ENCODE measurements at places on chromosomes 7 and 10. TPM values are rescaled to one million over a fixed set of nuclear protein-coding genes. Genes with fewer than 3 reads are reported as not detected.

- no peak for DNase-seq
These were observed 35.3 kb upstream of the DPYSL4 start for GRCh38 chr10:132151286-132151950.

DNA sequence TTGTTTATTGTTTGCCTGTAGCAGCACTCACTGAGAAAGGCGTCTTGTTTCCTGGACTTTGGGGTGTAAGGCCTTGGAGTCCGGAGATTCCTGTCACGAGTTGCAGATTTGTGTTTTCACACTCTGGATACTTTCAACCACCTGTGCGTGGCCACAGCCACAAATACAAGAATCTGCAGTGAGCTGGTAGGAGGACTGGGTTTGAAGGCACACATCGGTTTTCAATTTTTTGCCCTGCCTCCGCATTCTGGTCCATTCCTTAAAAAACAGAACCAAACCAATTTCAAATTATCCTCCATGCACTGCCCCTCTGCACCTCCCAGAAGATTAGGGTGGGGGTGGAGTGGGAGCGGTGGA lies 619 bp downstream of the EXOC4 start:
- DNase-seq = no peak

- DNase-seq = no peak
These were observed 43.4 kb downstream of the GLRX3 start for GRCh38 chr10:130179640-130180039.

DNA sequence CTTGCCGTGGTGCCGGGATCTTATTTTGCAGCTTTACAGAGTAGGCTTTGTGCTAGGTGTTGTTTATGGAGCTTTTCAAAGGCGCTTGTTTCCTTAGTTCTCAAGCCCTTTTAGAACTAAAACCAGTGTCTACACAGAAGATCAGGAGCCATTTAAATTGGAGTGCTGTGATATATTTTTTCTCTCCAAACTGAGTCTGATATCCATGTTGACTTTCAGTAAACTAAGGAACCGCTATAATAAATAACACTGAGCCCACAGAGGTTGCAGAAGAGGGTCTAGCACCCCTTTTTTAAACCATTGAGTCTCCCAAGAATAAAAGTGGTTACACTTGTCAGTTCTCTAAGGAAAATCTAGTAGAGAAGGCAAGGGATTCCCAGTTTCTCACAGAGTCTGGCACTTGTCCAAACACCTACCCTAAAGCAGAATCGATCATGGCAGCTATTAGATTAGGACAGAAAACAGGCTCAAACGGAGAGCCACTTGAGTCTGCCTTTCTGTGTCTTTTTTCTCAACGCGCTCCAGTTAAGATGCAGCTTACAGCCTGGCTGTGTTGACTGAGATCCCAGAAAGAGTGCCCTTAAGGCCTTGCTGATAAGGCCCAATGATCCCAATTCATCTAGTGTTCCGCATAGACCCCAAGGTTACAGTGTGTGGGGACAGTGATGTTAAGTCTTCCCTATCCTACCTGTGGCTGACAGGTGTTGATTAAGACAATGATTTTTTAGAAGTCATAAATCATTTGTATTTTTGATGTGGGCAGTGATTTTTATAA lies 804 bp downstream of the TMEM106B start:
- DNase-seq = no peak

- no peak for DNase-seq
These were observed 199.2 kb downstream of the SLC25A13 start for GRCh38 chr7:96122746-96123145.

DNA sequence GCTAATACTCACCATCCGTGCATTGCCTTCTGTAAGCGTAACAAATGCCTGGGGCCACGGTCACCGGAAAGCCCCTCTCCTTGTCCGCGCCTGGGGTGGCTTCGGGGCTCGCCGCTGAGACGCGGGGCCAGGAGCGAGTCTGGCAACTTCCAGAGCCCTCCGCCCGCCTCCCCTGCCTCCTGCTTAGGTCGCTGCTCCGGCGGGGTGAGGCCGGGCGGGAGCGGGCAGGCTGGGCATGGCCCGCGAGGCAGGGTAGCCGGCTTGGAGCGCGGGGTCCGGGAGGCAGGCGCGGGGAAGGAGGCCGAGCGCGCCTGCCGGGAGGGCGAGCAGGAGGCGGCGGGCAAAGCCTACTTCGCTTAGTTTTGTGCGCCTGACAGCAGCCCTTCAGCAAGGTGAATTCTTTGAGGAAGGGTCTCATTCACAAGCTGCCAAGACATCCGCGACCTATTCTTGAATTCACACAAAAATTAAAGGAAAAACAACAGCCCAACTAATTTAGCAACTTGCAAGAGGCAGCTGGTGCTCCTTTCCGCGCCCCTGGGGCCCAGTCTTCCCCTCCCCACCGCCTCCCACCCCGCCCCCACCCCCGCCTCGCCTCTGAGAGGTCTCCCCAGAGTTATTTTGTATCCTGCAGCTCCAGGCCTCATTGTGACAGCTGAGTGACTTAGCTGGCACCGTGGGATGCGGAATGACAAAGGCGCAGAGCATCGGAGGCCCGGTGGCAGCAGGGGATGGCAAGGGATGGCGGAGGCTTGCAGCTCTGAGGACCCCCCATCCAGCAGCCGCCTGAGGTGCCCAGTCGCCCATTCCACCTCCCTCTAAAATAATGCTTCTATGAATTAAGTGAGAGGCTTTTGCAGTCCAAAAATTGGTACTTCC lies 12.8 kb upstream of the KAT6B start:
- no peak for DNase-seq

DNA sequence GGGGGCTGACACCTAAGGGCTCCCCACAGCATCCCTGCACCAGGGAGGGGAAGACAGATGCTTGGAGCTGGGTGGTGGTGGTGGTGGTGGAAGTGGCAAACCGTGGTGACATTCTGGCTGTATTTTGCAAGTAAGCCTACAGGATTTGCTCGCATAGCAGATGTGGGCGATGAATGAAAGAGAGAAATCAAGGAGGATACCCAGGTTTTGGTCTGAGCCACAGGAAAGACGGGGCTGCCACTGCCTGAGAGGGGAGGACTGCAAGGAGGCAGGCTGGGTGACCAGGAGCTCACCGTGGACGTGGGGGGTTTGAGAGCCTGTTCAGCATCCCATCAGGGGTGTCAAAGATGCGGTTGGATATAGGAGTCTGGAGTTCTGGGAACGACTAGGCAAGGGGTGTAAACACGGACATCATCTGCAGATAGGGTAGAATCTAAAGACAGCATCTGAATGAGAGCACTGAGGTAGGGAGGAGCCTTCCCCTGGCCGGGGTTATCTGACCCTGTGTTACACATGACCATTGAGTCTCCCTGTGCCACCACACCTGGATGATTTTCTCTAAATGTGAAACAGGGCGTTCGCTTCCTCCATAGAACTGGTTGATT lies 49.7 kb downstream of the TSPAN15 start:
- DNase-seq = no peak

GRCh38 chr7:155352076-155352752 lies 54.5 kb downstream of the INSIG1 start:
- no peak for DNase-seq

DNA sequence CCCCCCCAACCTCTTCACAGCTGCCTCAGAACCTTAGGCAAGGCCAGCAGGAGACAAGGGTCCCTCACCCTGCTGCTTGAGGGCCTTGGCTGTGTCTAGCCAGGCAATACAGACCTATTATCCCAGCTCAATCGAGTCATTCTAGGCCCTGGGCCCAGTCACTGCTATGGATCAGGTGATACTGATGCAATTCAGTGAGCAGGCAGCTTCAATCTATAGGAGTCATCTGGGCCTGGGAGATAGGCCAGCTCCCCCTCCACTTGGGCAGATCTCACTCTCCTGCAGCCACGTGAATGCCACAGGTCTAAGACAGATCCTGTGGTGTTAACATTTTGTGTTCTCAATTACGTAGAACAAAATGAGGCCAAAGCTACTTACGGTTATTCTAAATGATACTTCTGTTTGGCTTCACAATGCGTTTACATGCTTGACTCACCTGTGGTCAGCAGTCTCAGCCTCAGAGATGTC lies 68.0 kb upstream of the LRRC4 start:
- DNase-seq = no peak

DNA sequence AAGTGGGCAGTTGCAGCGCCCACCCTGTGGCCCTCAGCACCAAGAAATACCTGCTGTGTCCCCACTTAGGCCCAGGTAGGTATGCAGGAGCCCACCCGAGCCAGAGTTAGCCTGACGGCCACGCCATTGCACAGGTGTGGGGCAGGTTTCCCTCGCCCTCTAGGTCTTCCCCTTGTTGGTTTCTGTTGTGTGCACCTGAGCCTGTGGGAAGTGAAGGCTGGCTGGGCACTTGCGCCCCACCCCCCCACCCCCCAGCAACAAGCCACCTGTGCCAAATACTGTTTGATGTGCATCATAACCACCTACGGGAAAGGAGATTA lies at the start of gene CCDC201:
Gene CCDC201 (minus strand): TSS at position 48 of the 320 bp plus-strand sequence. CDS start 75 bp downstream, outside the sequence.
- DNase-seq = no peak

DNA sequence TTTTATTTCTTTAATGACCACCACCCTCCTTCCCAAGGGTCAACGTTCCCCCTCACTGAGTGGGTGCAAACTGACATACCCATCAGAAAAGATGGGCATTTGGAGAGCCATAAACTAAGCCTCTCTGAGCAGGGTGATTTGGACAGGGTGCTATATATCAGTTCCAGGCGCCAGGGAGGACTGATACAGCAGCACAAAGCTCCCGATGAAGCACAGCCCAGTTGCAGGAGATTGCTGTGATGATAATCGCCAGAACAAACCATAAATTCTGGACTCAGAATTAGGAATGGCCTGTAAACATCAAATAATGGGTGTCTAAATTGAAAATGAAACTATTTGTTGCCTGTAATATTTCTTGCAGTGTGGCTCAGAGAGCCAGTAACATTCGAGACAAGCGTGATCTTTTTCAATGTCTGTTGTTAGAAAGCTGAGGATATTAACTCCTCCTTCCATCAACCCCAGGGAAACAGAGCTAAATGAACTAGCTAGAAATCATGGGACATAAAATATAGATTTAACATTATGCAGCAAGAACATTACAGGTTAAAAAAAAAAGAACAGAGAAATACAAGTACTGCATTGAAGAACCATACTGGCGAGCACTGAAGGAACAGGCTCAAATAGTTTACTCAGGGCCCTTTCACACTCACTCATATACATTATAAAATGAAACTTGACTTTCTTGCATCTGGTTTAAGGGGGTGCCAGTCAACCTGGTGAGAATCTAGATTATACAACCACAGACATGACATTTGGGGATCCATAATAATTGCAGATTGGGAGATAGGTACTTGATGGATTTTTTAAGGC lies 137.5 kb upstream of the LRRTM3 start:
- DNase-seq = no peak

- DNase-seq = no peak
These were observed 188.8 kb downstream of the CALN1 start for GRCh38 chr7:72223351-72223750.

- DNase-seq = no peak
These were observed 146.8 kb downstream of the ADCY1 start for GRCh38 chr7:45720989-45721388.

GRCh38 chr10:88980247-88980646 lies 10.4 kb upstream of the FAS start:
- no peak for DNase-seq

GRCh38 chr7:129829737-129830631 lies 122.8 kb downstream of the UBE2H start:
- peak; percentile 52 for DNase-seq

DNA sequence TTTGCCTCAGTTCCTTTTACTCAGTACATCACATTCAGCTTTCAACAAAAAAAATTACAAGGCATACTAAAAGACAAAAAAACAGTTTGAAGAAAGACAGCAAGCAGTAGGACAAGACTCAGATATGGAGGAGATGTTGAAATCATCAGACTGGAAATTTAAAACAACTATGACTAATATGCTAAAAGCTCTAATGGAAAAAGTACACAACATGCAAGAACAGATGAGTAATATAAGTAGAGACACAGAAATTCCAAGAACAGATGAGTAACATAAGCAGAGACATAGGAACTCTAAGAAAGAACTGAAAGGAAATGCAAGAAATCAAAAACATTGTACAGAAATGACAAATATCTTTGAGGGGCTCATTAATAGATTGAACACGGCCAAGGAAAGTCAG lies 402.6 kb downstream of the NEBL start:
- DNase-seq = no peak

GRCh38 chr7:81298951-81299666 lies 380.3 kb upstream of the SEMA3C start:
- DNase-seq = no peak

GRCh38 chr10:37713642-37714041 lies 143.8 kb downstream of the ZNF248 start:
- DNase-seq = no peak

DNA sequence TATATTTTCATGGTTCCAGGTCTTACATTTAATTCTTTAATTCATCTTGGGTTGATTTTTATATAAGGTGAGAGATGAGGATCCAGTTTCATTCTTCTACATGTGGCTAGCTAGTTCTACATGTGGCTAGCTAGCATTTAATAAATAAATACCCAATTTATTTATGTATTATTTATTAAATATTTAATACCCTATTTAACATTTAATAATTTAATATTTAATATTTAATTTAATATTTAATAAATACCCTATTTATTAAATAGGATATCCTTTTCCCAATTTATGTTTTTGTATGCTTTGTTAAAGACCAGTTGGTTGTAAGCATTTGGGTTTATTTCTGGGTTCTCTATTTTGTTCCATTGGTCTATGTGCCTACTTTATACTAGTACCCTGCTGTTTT lies 111.0 kb upstream of the PCLO start:
- no peak for DNase-seq

DNA sequence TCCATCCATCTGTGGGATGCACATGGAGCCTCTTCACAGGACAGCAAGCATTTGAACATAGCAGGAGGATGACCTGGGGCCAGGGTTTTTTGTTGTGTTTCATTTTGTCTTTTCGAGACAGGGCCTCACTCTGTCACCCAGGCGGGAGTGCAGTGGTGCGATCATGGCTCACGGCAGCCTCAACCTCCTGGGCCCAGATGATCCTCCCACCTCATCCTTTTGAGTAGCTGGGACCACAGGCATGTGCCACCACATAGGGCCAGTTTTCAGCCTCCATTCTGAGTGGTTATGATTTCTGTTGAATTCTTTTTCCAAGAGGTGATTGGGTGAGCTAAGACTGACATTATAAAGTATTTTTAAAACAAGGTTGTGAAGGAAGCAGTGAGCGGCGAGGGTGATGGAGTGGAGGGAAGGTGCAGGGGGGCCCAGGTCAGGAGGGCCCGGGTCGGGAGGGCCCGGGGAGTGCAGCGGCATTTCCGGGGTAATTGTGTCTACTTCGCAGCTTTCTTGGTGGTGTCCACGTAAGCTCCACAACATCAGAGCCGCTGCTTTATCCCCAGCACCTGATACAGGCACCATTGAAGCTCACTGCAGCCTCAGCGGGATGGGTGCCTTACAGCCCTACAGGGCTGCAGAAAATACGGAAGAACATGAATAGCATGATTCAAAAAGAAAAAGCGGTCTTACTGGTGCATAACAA lies 12.0 kb upstream of the LARP4B start:
- no peak for DNase-seq

Gene DDIT4
- total RNA-seq = 29.6 TPM

Gene ZP3
- total RNA-seq = 3.2 TPM

Gene MASTL
- 7.0 TPM for total RNA-seq

Gene PCGF6
- total RNA-seq = 7.9 TPM

Gene SYT15B
- total RNA-seq = 0.13 TPM

Gene CPXM2
- not detected for total RNA-seq

Gene ELOVL3
- not detected for total RNA-seq

Gene PRLHR
- not detected for total RNA-seq

Gene KIF11
- 0.55 TPM for total RNA-seq

Gene LDB3
- 0.29 TPM for total RNA-seq

Gene CTAGE15
- not detected for total RNA-seq

Gene TIAL1
- 224 TPM for total RNA-seq
